Left lung (tissue), 14 donors: ENCODE measurements at places on chromosomes 5 and 9.

DNA sequence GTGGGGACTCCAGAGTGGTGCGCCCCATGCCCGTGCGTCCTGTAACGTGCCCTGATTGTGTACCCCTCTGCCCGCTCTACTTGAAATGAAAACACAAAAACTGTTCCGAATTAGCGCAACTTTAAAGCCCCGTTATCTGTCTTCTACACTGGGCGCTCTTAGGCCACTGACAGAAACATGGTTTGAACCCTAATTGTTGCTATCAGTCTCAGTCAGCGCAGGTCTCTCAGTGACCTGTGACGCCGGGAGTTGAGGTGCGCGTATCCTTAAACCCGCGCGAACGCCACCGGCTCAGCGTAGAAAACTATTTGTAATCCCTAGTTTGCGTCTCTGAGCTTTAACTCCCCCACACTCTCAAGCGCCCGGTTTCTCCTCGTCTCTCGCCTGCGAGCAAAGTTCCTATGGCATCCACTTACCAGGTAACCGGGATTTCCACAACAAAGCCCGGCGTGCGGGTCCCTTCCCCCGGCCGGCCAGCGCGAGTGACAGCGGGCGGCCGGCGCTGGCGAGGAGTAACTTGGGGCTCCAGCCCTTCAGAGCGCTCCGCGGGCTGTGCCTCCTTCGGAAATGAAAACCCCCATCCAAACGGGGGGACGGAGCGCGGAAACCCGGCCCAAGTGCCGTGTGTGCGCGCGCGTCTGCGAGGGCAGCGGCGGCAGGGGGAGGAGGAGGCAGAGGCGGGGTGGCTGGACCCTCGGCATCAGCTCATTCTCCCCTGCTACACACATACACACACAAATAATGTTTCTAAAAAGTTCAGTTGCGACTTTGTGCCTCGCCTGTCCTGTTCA, 668 bp downstream of the GLIS3 start:
- peak; percentile 79 for DNase-seq

GRCh38 chr5:44914221-44914620, 105.5 kb downstream of the MRPS30 start:
- no peak for DNase-seq

GRCh38 chr9:34127035-34127948, 794 bp upstream of the DCAF12 start:
- no peak for DNase-seq

- DNase-seq, result no peak
These were observed 17.7 kb downstream of the S1PR3 start for GRCh38 chr9:89008744-89009545.

DNA sequence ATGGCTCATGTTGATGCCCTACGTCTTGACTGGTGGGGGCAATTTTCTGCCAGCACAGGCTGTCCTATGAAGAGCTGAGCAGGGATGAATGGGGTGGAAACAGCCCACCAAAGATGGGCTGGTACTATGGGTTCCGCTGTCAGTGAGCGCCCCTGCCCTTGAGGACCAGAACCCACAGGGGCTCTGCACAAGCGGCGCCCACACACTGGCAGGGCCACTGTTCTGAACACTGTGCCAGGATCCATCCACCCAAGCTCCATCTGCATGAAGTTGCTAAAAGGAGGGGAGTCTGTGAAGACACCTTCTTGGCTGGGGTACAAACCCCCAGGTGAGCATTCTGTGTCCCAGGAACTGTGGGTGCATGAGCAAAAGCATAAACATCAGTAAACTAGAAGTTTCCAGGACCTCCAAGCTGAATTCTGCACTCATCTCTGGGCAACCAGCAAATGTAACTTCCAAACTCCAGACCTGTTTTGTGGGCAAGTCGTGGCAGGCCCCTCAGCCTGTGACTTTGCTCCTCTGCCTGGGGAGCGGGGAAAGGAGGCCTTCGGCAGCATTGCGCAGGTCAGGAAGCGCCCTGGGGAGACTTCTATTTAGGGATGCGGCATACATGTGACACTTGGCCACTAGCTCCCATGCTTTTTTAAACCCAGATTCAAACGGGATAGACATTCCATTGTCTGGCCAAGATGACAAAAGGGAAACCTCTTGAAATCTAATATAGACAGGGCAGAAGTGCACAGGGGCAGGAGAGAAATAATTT, 48.9 kb downstream of the PTPN3 start:
- no peak for DNase-seq

GRCh38 chr9:93184432-93185265, 710 bp downstream of the WNK2 start:
- peak; percentile 76 for DNase-seq
